ENCODE measurements at places on chromosomes 5 and 9.
A peak's percentile ranks its signal among the peaks of the same experiment; 100 is the strongest.

DNA sequence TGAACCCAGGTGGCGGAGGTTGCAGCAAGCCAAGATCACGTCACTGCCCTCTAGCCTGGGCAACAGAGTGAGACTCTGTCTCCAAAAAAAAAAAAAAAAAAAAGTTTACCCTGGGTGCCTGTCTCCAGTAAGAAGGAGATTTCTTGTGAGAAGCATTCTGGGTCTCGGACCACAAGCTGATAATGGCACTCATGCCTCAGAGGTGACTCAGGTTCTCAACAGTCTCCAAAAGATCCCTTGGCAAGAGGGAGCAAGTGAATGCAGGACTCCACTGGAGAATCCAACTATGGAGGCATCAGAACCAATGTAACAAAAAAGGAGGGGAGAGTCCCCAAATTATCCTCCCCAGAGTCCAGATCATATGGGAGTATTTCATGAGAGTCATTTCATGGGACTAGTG is 106.0 kb upstream of the LRRTM2 start:
- H3K4me3 ChIP-seq: no peak overlapping the region
- DNase-seq: no peak
- H3K36me3 ChIP-seq: peaks cover 3% of the 10 kb centered on the region
- peak overlapping the region; percentile 17 for H3K27ac ChIP-seq
- peaks cover 39% of the 10 kb centered on the region for H3K4me1 ChIP-seq

GRCh38 chr5:82363524-82363923 is 85.4 kb upstream of the RPS23 start:
- H3K36me3 ChIP-seq: no peaks in the 10 kb centered on the region
- DNase-seq: no peak
- H3K4me3 ChIP-seq: no peak overlapping the region
- H3K27ac ChIP-seq: no peak overlapping the region
- H3K27me3 ChIP-seq: peaks cover 2% of the 10 kb centered on the region

DNA sequence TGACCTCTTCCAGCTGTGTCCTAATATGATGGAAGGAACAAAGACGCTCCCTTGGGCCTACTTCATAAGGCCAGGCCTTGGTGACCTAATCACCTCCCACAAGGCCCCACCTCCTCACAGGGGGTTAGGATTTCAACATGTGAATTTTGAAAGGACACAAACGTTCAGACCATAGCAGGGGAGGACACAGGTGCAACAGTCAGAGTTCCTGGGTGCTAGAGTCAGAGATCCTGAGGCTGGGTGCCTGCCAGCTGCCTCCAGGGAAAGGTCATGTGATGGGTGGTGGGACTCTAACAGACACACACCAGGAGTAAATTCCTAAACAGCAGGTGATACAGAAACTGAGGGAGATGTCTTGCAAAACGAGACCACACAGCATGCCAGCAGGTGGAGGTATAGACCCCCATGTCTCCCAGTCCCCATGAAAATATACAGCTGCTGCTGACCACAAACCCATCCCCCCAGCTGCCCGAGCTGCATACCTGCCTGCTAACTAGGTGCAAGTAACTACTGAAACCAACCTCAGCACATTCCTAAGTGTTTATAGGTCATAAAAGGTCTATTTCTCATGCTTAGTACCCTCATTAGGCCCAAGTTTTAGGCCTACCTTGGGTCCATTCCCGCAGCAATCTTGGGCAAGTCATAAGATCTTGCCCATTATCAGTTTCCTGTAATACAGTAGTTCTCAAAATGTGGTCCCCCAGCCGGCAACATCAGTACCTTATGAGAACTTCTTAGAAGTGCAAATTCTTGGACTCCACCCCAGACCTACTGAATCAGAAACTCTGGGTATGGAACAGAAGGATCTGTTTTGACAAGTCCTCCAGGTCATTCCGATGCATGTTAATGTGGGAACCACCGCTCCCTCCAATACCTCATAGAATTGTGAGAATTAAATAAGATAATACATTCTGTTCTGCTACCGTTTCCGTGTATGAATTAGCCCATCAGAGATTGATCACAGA is 245.3 kb downstream of the ENC1 start:
- no peak for DNase-seq
- H3K27ac ChIP-seq: no peak overlapping the region
- no peaks in the 10 kb centered on the region for H3K4me1 ChIP-seq
- no peaks in the 10 kb centered on the region for H3K27me3 ChIP-seq
- H3K4me3 ChIP-seq: no peak overlapping the region
- no peaks in the 10 kb centered on the region for H3K36me3 ChIP-seq

DNA sequence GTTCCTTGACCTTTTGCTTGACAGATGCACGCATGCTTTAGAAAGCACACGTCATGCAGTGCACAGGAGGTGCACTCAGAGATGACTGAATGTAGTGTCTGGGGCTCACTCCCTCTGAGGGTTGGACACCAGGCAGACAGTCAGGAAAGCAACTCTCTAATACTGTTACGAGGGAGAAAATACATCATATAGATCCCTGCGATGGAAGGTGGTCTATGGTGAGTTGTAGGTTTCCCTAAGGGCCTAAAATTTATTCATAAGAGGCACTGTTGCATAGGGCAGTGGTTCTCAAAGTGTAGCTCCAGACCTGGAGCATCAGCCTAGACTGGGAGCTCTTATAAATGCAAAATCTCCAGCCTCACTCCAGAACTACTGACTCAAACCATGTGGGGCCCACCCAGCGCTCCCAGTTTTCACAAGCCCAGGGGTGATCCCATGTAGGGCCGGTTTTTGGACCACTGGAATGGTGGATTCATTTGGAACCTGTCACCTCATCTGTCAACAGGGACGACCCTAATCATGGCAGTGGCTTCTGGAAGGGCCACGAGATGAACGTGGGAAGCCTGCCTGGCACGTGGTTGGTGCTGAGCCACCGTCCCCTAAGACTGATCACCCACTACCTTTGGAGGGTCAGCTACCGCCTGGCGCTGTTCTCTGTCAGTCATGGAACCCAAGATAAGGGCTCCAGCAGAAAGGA is 16.8 kb upstream of the PHF19 start:
- DNase-seq: no peak
- H3K4me3 ChIP-seq: peak overlapping the region; percentile 73
- peak overlapping the region; percentile 92 for H3K27ac ChIP-seq
- no peaks in the 10 kb centered on the region for H3K27me3 ChIP-seq
- peaks cover 94% of the 10 kb centered on the region for H3K4me1 ChIP-seq

- H3K27me3 ChIP-seq: no peaks in the 10 kb centered on the region
- peak overlapping the region; percentile 98 for H3K4me3 ChIP-seq
- peaks cover 54% of the 10 kb centered on the region for H3K4me1 ChIP-seq
- peak overlapping the region; percentile 90 for H3K27ac ChIP-seq
- peak; percentile 44 for DNase-seq
These were observed 3.1 kb downstream of the RNF44 start for GRCh38 chr5:176533894-176534611.

DNA sequence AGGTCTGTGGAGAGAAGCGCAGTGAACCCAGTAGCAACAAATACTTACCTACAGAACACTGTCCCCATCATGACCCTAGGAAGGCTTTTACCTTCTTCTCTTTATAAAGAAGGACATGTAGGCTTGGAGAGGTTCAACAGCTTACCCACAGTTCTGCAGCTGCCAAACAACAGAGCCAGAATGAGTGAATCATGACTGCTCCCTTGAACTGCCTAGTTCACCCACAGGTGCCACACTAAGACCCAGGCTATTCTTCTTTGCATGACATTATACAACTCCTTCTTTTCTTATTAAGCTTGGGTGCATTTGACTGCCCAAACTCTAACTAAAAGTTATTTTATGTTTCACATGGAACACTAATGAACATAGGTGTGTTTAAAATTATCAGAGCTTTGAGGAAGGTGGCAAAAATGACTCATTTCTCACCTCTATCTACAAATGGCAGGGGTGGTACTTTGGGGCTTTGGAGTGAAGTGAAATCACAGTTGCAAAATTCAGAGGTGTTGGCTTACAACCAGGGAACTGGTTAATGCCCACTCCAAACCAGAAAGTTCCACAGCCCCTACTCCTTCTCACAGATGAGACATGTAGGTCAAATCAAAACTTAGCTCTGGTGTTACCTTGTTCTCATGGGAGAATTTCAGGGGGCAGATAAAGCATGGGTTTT is 201.6 kb downstream of the SEMA6A start:
- H3K36me3 ChIP-seq: peaks cover 2% of the 10 kb centered on the region
- no peak for DNase-seq
- H3K27ac ChIP-seq: no peak overlapping the region
- no peaks in the 10 kb centered on the region for H3K27me3 ChIP-seq
- peaks cover 17% of the 10 kb centered on the region for H3K4me1 ChIP-seq

DNA sequence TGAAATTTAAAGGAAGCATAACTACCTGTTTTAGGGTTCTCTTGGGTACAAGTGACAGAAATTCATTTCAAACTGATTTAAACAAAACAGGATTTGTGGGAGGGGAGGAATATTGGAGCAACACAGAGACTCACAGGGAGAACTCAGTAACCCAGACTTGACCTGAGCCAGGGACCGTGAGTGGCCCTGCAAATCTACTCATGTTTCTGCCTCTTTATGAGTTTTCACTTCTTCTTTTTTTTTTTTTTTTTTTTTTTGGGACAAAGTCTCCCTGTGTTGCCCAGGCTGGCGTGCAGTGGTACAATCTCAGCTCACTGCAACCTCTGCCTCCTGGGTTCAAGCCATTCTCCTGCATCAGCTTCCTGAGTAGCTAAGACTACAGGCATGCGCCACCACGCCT is 405.6 kb upstream of the ZNF608 start:
- DNase-seq: no peak
- H3K4me1 ChIP-seq: no peaks in the 10 kb centered on the region
- H3K4me3 ChIP-seq: no peak overlapping the region
- H3K27ac ChIP-seq: no peak overlapping the region

- H3K4me3 ChIP-seq: no peak overlapping the region
- peaks cover 2% of the 10 kb centered on the region for H3K27me3 ChIP-seq
These were observed 180.3 kb upstream of the WWC1 start for GRCh38 chr5:168110870-168111832.

DNA sequence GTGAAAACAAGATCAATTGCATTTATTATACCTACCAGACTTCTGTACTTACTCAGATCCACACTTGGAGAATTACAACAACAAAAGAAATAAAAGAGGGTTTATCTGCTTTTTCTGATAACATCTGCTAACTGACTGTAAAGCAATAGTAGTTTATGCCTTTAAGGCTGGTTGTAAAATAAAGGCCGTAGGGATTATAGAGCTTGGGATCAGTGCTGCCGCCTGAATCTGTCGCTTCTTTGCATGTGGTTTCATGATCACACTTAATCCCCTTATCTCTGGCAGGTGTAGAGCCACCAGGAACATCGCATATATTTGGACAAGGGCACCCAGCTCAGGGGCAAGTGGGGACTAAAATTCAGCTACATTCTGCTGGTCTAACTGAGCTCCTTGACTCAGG is 146.7 kb downstream of the CCDC192 start:
- no peak overlapping the region for H3K27ac ChIP-seq
- H3K27me3 ChIP-seq: peaks cover 4% of the 10 kb centered on the region
- DNase-seq: no peak
- H3K4me1 ChIP-seq: no peaks in the 10 kb centered on the region
- H3K4me3 ChIP-seq: no peak overlapping the region

DNA sequence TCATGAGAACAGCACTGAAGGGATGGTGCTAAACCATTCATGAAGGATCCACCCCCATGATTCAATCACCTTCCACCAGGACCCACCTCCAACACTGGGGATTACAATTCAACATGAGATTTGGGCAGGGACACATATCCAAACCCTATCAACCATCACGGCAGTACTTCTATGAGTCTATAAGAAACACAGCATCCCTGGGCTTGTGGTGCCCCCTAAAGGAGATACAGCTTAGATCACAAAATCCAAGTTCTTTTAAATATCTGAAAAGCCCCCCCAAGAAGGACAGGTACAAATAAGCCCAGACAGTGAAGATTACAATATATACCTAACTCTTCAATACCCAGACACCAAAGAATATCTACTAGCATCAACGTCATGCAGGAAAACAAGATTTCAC is 233.7 kb upstream of the ADRA1B start:
- no peak for DNase-seq
- H3K27me3 ChIP-seq: peaks cover 8% of the 10 kb centered on the region
- H3K27ac ChIP-seq: no peak overlapping the region
- H3K4me1 ChIP-seq: peaks cover 14% of the 10 kb centered on the region
- no peak overlapping the region for H3K4me3 ChIP-seq

DNA sequence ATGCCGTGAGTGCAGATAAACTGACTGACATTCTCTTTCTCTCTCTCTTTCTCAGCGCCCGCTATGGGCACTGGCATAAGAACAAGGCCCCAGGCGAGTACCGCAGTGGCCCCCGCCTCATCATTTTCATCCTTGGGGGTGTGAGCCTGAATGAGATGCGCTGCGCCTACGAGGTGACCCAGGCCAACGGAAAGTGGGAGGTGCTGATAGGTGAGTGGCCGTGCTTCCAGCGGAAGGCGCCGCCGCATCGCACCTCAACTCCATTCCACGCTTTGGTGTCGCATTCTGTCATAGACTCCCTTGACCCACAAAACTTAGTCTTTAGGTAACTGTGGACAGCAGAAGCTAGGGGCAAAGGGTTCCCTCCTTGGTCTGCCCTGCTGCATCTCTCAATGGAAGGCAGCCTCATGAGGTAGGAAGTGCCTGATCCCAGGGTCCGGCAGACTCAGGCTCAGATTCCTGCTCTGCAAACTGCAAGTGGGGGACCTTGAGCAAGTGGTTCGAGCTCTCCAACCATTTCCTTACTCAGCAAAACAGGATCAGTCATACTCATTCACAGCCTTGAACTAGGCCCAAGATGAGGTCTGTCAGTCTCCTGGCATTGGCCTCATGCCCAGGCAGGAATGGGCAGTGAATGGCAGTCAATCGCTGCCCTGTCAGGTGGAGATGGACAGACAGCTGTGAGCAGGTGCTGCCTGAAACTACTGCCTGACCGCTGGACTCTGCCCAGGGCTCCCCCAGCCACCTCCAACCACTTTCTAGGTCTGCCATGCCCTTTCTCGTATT is 24.2 kb upstream of the CFAP157 start:
- no peak overlapping the region for H3K4me3 ChIP-seq
- DNase-seq: no peak
- H3K27me3 ChIP-seq: no peaks in the 10 kb centered on the region
- H3K27ac ChIP-seq: no peak overlapping the region
- no peaks in the 10 kb centered on the region for H3K4me1 ChIP-seq

- H3K4me1 ChIP-seq: no peaks in the 10 kb centered on the region
- no peak overlapping the region for H3K27ac ChIP-seq
- H3K36me3 ChIP-seq: no peaks in the 10 kb centered on the region
- H3K27me3 ChIP-seq: peaks cover 17% of the 10 kb centered on the region
- no peak overlapping the region for H3K4me3 ChIP-seq
- no peak for DNase-seq
These were observed 475.2 kb downstream of the HINT1 start for GRCh38 chr5:130689831-130690230.

DNA sequence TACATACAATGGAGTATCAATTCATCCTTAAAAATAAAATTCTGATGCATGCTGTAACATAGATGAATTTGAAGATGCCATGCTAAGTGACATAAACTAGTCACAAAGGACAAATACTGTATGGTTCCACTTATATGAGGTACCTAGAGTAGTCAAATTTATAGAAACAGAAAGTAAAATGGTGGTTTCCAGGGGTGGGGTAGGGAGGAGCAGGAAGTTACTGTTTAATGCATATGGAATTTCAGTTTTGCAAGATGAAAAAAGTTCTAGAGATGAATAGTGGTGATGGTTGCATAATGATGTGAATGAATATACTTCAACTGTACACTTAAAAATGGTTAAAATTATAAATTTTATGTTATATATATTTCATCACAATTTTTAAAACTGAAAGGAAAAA is 57.3 kb upstream of the FNIP1 start:
- H3K27ac ChIP-seq: no peak overlapping the region
- no peak for DNase-seq
- H3K4me1 ChIP-seq: peaks cover 14% of the 10 kb centered on the region
- peaks cover 4% of the 10 kb centered on the region for H3K36me3 ChIP-seq
- peak overlapping the region; percentile 37 for H3K4me3 ChIP-seq
- H3K27me3 ChIP-seq: no peaks in the 10 kb centered on the region

GRCh38 chr9:129175515-129175824 is 2.6 kb downstream of the IER5L start:
- H3K4me1 ChIP-seq: peaks cover 13% of the 10 kb centered on the region
- H3K4me3 ChIP-seq: peak overlapping the region; percentile 79
- H3K27ac ChIP-seq: peak overlapping the region; percentile 54
- no peaks in the 10 kb centered on the region for H3K36me3 ChIP-seq
- H3K27me3 ChIP-seq: peaks cover 10% of the 10 kb centered on the region

All from activated naive CD8-positive, alpha-beta T cell treated with anti-CD3 and anti-CD28 coated beads, Interleukin-2, amount 50 U/mL, for 24 hours (primary cell).